Activated CD4-positive, CD25-positive, alpha-beta regulatory T cell (primary cell): ENCODE measurements at places on chromosomes 3 and 15.

- DNase-seq: no peak
Measured at GRCh38 chr3:64518950-64519349, 168.8 kb downstream of the ADAMTS9 start.

GRCh38 chr15:70833422-70833821 is 20.5 kb downstream of the LARP6 start:
- no peak for DNase-seq

DNA sequence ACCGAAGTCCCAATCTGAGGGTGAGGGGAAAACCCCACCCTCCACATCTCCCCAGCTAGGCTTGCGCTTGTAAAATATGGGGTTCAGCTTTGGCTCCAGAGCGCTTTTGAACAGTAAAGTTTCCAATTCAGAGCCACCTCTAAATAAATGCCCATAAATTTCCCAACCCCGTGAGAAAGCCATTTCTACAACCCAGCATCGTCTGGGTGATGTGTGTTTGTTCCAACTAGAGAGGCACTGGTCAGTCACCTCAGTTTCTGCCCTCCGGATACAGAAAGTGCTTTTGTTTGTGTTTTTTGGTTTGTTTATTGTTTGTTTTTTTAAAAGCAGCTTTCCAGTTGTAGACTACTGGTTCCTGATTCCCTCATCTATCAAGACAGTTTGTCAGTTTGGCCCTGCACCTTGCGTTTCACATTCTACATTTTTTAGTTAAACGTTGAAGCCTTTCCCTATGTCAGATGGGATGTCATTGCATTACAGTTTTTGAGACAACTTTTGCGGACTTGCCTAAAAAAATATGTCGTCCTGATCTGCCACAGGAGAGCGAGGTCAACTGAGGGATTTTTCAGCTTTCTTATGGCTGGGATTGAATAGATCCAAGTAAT is 15.0 kb upstream of the SOX2 start:
- DNase-seq: no peak

DNA sequence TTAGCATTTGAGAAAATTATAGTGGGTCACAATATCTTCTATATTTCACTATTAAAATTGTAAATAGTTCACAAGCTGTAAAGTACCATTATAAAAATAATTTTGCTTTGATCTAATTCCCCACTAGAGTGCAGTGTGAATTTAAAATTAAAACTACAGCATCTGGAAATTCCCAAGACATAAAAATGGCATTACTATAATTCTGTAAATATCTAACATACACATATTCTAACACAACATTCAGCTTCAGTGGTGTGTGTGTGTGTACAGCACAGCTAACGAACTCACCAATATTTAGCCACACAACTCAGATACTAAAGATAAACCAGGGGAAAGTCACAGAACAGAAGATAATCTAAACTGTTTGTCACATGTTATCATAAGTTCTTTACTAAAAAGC is 424.9 kb upstream of the ZNF385D start:
- no peak for DNase-seq

DNA sequence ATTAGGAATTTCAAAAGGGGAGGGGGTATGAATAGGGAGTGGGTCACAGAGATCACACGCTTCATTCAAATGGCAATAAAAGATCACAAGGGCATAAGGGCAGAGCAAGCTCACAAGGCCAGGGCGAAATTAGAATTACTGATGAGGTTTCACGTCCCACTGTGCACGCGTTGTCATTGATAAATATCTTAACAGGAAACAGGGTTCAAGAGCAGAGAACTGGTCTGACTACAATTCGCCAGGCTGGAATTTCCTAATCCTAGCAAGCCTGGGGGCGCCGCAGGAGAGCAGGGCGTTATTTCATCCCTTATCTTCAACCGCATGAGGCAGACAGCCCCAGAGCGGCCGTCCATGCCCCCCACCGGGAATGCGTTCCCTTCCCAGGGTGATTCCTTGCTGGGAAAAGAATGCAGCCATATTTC is 18.1 kb upstream of the SMCO1 start:
- no peak for DNase-seq

- DNase-seq: no peak
Measured at GRCh38 chr15:88166082-88166993, 90.2 kb downstream of the NTRK3 start.

DNA sequence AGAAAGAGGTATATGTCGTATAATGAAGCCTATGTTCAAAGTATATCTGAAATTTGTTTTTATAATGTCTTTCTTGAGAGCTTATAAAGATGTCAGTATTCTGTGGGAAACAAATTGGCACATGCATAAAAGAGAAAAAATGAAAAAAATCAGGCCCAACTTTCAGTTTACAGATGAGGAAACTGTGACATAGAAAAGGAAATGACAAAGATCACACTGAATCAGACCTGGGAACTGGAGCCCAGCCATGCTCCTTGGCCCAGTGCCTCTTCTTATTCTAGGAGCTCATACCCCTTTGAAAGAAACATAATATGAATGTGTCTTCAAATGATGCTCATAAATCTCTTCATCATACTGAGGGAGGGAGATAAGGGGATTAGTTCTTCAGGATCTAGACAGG is 48.4 kb downstream of the TMEM44 start:
- no peak for DNase-seq

- no peak for DNase-seq
Measured at GRCh38 chr3:55558316-55558715, 71.2 kb upstream of the WNT5A start.

DNA sequence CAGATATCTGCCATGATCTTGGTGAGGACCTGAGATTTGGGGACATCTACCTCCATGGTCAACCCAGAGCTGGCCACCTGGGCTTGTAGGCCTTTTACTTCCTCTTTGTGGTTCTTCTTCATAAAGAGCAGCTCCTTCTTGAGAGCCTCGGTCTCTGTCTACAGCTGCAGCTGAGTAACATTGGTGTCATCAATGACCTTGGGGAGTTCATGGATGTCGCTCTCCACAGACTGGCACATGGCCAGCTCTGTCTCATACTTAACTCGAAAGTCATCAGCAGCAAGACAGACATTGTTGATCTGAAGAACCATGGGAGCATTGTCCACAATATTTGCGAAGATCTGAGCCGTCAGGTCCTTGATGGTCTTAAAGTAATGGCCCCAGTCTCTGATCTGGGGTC is 15.7 kb upstream of the RASA2 start:
- no peak for DNase-seq

DNA sequence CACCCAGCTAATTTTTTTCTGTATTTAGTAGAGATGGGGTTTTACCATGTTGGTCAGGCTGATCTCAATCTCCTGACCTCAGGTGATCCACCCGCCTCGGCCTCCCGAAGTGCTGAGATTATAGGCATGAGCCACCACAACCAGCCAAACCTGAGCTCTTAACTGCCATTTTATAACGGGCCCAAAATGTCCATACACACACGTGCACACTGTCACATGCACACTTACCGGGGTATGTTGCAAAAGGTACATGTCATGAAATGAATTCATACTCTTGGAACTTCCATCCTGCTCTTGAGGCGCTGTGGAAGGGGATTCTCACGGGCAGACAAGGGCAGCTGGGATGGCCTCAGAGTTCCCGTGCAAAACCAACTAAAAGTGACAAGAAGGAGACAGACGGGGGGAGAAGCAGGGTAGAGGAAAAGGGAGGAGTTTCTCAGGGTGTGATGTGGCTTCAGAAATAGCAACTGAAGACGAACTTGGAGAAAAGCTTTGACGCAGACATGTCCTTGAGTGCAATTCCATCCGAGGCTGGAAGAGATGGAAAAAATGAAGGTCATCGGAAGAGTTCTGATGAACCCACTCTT is 110.9 kb downstream of the BDH1 start:
- no peak for DNase-seq

GRCh38 chr3:186307594-186308221 is 54.3 kb downstream of the DGKG start:
- DNase-seq: no peak

- no peak for DNase-seq
Measured at GRCh38 chr15:73361337-73361736, 7.4 kb downstream of the HCN4 start.

- DNase-seq: no peak
Measured at GRCh38 chr15:90665288-90666134, 51.6 kb upstream of the BLM start.

GRCh38 chr3:5013021-5013906 is 34.0 kb downstream of the BHLHE40 start:
- no peak for DNase-seq

- no peak for DNase-seq
Measured at GRCh38 chr3:46095307-46095706, 68.0 kb upstream of the XCR1 start.

DNA sequence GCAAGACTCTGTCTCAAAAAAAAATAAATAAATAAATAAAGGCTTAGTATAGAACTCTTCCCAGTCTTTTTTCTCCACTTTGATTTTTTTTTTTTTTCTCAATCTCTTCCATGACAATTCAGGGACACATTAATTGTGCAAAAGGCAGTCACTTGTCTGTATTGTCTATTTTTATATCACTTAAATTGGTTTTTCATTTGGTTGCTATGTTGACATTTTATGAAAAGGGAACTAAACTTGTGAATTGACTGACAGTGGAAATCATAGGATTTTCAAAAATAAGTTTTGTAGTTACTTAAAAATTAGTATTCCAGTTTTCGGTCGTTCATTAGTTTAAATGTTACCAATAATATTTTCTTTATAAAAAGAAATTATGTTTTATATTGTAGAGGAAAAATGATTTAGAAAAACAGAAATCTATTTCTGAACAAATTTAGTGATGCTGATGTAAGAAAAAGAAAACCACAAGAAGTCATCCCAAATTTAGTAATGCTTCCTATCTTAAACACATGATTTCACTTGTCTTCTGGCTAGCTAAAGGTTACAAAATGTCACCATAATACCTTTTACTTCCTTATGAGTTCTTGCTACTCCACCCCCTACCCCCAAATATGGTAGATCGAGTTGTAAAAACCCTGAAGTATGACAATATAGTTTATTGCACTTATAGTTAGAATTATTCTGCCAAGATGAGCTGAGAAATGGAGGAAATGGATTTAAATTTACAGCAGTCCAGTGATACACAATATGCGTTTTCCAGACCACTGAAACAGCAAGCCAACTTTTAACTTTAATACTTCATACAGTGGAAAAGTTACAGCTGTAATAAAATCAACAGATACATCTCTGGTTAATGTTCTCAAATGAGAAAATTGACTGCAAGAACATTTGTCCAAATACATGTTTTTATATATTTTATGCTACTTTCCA is 37.0 kb downstream of the PPARG start:
- DNase-seq: no peak

GRCh38 chr3:64319391-64319790 is 94.1 kb upstream of the PRICKLE2 start:
- DNase-seq: no peak

DNA sequence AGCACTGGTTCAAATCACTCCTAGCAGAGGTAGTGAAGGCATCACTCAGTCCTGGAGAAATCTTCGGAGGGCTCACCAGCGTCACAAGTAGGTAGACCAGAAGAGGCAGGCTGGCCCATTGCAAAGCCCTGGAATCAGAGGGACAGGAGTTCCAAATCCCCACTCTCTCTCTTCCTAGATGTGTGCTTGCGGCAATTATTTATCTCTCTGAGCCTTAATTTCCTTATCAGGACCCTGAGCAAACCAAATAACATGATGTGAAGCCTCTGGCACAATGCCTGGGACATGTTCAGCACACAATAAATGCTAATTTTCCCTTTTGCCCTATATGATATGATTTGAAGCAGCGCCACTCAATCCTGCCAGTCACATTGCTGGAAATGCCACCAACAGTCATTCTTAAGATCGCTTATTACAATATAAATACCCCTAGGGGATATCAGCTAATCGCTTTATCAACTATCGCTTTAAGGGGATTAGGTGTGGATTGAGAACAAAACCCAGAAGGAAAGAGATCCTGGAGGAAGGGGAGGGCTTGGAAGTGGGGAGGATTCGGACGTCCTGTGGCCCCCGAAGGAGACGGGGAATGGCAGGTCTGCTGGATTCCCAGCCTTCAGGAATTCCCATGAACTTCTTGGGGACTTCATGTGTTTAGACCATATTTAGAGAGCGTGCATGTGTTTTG is 59.5 kb upstream of the TSEN2 start:
- DNase-seq: no peak

- DNase-seq: no peak
Measured at GRCh38 chr3:116102037-116102436, 343.2 kb downstream of the LSAMP start.

- DNase-seq: no peak
Measured at GRCh38 chr15:58285212-58285920, 146.4 kb upstream of the LIPC start.

DNA sequence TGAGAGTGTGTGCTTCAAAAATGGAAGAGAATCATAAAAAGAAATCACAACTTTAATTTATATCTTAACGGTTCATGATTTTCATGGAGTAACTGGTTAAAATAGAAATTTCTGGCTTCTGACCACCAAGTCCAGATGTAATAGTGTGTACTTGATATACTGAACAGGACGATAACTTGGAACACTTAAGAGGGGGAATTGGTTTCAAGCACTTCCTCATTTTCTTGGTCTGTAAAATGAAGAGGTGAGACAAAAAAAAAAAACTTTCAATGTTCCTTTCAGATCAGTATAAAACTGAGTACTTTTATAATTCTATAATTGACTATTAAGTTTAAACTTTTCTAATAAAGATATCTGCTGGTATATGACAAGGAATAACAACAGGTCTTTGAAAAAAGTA is 64.0 kb upstream of the TRA2B start:
- DNase-seq: no peak

GRCh38 chr3:15973940-15974339 is 176.2 kb upstream of the ANKRD28 start:
- no peak for DNase-seq

DNA sequence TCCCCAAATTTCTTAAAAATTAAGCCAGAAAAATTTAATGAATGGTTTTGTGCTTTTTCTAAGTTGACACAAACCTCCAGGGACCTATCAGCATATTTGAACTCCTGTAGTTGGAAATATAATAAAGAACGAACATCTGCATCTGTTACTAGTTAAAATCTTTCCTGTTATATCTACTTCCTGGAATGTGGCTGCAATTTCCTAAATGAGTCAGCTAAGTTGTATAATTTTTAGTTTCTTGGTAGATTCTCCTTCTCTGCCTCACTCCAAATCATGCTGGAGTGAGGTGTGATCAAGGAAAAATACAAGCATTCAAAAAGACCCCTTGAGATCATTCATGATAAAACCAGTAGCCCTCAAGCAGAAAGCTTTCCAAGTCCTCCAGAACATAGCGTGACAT is 106.2 kb upstream of the MCTP2 start:
- DNase-seq: no peak

DNA sequence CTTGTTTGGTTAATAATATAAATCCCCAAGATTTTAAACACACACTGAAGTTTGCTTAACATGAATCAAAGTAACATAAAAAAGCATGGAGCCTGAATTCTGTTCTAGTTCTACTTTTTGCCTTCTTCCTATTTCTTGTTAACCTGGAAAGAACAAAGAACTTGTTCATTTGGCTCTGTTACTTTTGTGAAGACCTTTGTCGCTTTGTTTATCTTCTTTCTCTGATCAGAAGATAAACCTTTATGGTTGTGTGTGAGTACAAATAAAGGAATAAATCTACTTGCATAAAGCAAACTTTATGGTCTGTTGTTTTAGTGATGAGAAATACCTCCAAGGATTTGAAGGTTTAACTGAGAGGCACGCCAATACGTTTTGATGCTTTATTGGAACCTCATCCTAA is 210.1 kb upstream of the SATB1 start:
- no peak for DNase-seq
